ENCODE measurements at places on chromosomes 1 and 21.

GRCh38 chr1:150906329-150906728, 19.4 kb downstream of the CTXND2 start:
- DNase-seq, result no peak

GRCh38 chr1:43910343-43910742, 23.3 kb upstream of the ARTN start:
- no peak for DNase-seq

GRCh38 chr1:36796106-36796590, 238.2 kb downstream of the GRIK3 start:
- no peak for DNase-seq

DNA sequence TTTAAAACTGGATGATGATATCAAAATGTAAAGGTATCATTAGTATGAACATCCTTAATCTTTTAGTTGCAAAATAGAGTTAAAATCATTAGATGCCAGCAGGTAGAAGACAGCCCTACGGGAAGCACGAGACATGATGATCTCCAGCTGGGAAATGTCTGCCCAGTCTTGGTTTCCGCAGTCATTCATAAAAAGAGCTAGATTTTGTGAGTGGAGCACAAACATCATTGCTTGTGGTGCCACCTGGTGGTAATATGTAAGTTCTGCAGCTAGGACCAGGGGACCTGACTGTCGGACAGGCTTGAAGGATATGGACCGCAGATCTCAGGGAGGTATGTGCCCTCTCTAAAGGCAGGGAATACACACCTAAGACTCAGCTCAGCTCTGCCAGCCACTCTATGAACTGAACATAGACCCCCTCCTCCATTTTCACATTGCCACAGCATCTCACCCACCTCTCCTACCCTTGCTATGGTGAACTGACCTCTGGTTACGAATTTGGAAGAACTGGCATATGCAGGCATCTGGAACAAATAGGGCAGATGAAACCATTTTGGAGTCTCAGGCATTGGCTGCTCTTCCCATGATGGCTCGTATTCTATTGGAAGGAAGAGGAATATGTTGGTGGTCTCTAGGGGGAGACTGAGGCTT, 9.2 kb downstream of the FCMR start:
- peak; percentile 96 for DNase-seq

DNA sequence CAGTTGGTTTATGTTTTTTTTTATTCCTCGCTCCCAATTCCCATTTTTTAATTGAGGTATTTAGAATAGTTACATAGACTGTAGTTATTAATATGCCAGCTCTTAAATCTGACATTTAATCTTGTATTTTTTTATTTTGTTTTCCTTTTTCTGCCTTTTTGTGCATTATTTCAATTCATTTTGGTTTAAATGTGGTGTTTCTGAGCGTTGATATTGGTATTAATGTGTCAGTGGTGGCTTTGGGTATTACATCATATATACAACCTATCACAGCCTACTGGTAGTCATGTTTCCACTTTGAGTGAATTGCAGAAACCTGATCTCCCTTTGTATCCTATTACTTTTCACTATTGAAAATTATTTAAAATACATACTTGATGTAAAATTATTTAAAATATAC, 1027.3 kb downstream of the KCNT2 start:
- DNase-seq, result no peak

DNA sequence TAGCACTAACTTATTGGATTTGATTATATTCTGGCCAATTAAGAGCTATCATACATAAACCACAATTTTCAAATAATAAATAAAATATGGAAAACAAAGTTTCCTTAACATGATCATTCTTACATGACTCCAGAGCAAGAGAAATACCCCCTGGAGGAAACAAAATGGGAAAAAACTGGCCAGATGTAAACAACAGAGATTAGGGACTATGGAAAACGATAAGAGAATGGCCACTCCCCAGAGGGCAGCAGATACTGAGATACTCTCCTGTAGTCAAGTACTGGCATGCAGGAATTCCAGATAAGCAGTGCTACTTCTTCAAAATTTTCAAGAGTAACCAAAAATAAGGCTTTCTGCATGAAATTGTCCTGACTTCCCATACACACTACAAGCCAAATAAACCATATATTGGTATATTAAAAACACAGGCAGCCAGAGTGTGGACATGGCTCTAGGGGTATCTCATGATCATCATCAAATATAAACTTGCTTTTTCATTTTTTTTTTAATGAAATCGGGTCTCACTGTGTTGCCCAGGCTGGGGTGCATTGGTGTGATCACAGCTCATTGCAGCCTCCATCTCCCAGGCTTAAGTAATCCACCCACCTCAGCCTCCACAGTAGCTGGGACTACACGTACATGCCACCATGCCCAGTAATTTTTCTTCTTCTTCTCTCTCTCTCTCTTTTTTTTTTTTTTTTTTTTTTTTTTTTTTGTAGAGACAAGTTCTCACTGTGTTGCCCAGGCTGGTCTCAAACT, 118.5 kb downstream of the EIF4G3 start:
- no peak for DNase-seq

DNA sequence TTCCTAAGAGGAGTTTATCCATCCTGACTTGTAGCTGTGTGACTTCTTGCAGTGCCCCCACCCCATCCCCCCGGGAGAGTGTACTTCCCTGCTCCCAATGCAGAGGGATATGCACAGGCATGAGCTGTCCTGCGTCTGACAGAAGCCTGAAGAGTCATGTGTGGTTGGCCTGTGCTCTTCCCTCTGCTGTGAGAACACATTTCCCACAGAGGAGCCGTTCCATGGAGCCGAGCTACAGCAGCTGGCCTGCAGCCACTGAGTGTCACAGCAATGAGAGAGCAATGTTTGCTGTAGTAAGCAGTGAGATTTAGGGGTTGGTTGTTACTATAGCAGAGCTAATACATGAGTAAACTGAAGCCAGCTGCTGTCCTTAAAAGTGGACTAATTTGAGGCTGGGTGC, 22.0 kb downstream of the PARS2 start:
- DNase-seq, result no peak
